Occipital lobe (tissue), 3 donors: ENCODE measurements at places on chromosomes 3 and 15. TPM values are rescaled to one million over a fixed set of nuclear protein-coding genes. Genes with fewer than 3 reads are reported as not detected.

- no peak for DNase-seq
These were observed 102.1 kb downstream of the FBXL22 start for GRCh38 chr15:63699101-63699785.

DNA sequence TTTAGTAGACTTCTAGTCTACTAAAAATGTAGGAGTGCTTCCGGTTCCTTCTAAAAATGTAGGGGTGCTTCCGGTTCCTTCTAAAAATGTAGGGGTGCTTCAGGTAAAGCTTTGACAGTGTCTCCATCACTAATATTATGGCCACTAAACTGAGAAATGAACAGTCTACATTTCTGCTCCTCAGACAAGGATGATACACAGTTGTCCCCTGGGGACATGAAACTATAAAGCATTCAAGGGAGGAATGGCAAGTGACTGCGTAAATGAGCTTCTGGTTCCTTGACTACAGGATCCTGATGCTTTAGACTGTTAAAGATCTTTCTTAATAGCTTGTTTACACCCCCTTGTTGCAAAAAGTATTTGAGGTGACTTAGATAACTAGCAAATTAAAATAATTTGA, 53.9 kb upstream of the SLC9A9 start:
- DNase-seq: no peak

Gene RLBP1
- 2.3 TPM for total RNA-seq

DNA sequence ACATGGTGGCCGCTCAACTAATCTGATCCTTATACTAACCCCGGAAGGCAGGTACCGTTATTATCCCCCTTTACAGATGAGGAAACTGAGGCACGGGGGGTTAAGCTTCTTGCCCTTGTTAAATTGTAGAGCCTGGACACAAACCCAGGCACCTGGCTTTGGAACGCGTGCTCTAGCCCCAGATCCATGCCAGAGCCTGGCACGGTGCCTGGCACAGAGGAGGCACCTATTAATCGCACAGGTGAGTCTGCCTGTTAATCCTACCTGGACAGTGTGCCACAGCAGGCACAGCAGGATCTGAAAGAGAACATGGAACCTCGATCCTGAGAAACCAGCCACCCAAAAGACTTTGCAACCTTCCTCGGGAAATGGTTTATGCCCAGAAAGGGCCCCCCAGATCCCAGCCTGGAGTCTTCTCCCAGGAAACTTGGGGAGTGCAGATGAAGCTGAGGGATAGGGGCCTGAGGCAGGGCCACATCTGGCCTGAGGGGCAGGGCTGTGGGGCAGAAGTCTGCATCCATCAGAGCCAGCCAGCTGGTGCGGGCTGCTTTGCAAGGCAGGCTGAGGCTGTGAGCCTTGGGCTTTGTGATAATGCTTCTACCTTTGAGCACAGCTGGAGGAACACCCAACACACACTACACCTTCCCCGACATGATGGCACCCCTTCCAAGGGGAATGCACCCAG, 55.3 kb upstream of the SLC6A1 start:
- no peak for DNase-seq

Gene CFAP100
- total RNA-seq: 2.0 TPM

Gene PFN2
- 459 TPM for total RNA-seq
